Skeletal muscle cell (primary cell): ENCODE measurements at places on chromosomes 5 and 9.

GRCh38 chr9:136820971-136821825, 13.4 kb downstream of the RABL6 start:
- DNase-seq = no peak

DNA sequence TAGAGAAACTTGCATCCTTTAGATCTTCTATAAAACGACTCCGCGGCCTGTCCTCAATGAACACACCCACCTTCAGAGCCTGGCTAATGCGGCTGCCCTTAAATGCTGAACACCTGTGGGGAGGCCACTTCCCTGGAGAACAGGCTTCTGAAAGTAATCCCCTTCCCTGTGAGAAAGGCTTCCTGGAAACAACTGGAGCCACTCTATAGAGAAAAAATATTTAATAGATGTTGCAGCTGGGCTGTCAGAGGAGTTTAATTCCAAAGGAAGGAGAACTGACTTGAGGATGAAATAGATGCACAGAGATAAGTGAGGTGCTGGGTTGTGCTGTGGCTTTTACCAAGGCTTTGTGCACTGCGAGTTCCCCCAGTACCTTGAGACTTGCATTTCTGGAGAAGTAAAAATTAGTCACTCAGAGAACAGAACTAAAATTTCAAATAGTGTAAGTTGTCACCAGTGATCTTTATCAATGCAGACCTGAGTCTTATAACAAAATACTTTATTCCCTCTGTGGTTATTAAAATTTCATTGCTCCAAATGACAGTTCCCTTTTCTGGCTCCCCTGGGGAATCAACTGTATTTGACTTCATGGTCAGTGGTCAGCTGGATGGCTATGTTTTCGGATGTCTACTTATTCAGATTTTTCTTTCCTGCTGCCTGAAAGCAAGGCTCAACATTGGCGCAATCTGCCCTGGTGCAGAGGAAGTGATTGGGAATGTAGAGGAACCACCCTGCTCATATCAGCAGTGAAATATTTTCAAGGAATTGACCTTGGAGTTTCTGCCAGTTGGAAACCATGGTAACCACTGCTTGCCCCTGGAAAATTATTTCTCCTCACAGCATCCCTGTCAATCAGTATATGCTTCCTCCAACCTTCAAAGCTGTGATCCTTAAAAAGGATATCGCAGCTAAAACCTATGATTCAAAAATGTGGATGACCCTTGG, 238.8 kb downstream of the SMARCA2 start:
- no peak for DNase-seq

- DNase-seq = no peak
Observed at GRCh38 chr5:8135742-8136141, 266.8 kb downstream of the MTRR start.

DNA sequence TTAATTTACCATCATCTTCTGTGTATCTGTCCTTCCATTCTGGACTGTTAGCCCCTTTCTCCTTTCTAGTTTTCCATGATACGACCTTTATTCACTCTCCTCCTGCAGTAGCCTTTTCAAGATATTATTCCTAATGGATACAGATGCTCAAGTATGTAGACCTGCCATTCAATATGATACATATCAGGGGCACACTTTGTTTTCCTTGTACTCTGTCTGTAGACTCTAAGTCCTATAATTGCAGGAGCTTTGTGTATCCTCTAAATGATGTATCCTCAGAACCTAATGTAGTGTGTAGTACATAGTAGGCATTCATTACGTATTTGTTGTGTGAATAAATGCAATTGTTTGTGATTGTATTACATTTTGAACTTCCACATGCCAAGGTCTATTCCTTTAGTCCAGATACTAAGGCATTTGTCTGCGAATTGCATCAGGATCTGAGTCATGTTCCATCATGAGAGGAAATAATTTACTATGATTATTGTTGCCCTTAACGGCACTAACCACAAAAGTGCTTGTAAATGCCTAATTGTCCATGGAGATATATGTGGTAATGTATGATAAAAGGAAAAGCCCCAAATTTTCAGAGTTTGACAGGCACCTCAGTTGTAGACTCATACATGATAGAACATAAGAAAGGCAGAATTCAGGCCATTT, 57.1 kb upstream of the IZUMO3 start:
- DNase-seq = peak; percentile 61

GRCh38 chr9:96073531-96074480, 198.3 kb downstream of the ERCC6L2 start:
- DNase-seq = no peak

GRCh38 chr5:94815313-94816039, 197.0 kb downstream of the SLF1 start:
- DNase-seq = no peak
